GM04503 (cell line): ENCODE measurements at places on chromosomes 1 and 21.

GRCh38 chr1:55420929-55421716, 206.0 kb upstream of the USP24 start:
- DNase-seq, result no peak

DNA sequence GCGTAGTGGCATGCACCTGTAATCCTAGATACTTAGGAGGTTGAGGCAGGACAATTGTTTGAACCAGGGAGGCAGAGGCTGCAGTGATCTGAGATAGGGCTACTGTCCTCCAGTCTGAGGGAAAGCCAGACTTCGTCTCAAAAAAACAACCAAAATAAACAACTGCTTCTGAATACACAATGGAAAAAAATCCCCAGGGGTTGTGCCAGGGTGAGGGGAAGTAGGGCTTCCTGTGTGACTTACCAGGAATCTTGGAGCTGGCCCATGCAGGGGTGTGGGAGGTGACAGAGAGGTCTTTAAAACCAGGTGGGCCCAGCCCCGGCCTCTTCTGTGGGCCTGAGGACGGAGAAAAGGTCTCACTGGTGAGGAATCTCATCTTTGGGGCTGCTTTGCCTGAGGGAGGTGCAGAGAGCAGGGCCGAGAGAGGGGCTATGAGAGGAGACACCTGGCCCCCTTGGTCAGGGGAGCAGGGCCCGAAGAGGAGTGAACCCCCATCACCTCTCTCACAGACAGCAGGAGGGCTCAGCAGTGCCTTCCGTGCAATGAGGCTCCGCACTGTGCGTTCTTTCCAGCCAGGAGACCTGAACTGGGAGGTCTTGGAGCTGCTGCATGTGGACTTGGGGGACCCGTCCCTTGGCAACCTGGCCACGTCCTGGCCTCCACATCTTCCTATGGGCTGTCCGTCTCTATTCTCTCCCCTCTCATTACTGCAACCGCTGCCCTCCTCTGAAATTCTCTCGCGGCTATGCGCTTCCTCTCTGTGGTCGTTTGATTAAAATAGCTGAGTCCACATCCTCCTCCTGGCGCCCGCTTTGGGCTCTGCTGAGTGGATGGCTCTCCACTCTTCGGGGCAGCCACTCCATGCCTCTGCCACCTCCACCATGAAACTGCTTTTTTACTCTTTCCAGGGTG, 10.7 kb downstream of the PLA2G5 start:
- no peak for DNase-seq

DNA sequence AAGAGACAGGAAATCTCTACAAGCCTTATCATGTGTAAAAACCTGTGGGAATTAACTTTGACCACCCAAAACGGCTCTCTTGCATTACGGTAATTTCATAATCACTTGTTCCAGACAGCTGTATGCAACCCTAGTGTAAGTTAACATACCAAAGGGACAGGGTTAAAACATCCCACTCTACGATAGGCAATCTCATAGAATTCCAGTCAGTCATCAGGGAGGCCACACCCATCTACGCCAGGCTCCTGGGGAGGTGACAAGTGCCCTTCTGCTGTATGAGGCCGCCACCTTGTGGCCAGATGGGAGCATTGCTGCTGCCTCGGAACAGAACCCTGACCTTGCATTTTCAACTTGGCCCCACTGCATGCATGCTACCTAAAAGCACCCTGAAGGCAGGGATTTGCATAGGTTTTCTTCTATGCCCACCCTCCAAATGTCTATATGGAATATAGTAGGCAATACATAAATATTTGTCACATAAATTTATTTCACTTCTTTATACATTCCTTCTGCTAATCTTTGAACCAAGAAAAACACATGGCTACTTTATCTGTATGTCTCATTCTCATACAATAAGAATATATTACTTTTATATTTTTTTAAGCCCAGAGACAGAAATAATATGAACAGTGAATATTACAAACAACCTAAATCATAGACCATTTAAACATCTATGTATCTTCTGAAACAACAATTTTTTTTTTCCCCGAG, 12.6 kb downstream of the HSF2BP start:
- peak; percentile 39 for DNase-seq

DNA sequence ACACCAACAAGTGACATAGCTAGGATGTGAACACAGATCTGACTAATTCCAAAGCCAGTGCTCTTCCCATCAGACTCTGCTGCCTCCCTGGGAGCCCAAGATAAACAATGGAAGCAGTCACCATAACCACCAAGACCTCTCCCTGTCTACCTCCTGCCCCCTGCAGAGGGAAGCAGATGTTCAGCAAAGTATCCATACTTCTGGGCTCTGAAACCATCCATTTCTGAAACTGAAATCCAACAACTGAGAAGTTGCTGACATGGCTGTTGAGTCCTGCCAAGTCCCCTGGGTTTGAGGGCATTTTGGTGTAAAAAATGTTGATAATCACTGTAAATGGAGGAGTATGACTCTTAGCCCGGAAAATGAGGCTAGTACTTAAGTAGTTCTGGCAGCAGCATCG, 102.1 kb downstream of the TYW3 start:
- DNase-seq, result no peak
